ENCODE measurements at places on chromosomes 2 and 18.

- no peak for DNase-seq
Observed at GRCh38 chr2:107681936-107682335, 144.8 kb upstream of the RGPD4 start.

- DNase-seq, result no peak
Observed at GRCh38 chr2:43051338-43051737, 175.1 kb downstream of the ZFP36L2 start.

- DNase-seq, result peak; percentile 67
Observed at GRCh38 chr2:230661072-230661957, 51.3 kb upstream of the CAB39 start.

DNA sequence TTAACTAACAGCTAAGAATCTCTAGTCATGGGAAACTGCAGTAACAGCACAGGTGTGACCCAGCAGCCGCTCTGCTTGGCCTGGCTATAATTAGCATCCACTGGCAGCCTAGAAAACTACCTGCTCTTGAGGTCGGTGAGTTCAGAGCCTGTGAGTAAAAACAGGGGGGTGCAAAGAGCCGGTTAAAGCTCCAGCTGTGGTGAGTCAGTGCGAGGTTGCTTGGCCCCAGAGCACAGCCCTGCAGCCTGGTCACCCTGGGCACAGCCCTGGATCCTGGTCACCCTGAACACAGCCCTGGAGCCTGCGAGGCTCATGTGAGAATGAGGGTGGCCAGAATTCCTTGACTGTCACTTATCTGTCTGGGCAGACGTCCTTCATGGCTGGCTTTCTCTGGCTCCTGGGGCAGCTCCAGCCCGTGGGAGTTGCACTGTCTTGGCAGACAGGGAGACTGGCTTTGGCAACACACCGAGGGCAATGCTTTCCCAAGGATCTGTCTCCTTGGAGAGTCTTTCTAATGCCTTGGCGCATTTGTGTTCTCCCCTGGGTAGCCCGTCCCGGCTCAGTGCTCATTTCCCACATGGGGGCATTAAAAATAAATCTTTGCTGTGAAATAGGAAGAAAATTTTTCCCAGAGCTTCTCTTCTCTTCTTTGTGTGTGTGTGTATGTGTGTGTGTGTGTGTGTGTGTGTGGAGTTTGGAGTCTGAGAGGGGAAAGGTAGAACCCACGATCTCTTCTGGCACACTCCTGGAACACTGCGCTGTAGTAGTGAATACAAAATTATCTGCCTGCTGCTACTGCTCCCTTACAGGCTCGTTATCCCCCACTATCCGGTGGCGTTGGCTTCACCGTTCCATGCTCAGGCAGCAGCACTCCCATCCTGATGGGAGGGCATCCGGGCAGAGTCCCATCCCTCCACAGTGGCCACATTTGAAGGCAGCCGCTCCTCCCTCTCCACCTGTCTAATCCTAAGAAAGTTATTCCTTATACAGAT is 250.2 kb upstream of the MEX3C start:
- DNase-seq, result no peak

DNA sequence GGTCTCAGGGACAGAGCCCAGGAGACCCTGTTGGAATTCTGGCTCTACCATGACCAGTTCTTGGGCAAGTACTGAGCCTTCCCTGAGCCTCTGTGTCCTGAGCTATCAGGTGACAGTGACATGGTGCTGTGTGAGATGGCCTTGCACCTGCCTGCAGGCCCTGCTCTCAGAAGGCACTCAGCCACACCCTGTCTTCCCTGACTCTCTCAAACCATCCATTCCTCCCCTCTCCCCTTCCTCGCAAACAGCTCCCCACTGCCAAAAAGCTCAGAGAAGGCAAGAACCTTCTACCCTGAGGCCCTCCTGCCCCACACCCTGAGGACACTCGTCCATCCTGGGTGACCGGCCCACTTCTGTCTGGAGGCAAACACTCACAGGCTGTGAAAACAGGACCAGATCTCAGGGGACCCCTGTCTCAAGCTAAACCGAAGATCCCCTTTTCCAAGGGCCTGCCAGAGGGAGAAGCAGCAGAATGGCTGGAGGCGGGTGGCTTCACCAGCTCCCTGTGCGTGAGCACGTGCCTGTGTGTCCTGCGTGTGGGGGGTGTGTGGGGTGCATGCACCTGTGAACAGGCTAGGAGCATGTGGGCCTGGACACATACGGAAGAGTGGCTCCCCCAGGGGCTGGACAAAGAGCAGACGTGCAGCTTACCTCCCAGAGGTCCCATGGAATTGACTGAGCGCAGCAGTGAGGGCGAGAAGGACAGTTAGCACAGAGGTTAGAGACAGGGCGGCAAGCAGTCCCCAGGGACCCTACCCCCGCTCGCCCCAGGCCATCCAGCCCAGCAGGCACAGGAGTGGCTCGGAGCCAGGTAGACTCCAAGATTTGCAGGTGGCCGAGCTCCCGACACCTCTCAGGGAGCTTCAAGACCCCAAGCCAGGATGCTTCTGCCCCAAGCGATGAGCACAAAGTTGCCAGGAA is 53.9 kb downstream of the BIN1 start:
- DNase-seq, result no peak

DNA sequence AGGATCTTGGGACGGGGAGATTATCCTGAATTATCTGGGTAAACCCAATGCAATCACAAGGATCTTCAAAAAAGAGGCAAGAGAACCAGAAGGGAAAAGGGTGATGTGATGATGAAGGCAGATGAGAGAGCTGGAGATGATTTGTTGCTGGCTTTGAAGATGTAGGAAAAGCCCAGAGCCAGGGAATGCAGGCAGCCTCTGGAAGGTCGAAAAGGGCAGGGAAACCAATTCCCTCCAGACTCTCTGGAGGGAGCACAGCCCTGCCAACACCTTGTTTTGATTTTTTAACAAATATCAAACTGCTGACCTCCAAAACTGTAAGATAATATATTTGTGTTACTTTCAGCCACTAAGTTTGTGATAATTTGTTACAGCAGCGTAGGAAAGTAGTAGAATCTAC is 48.9 kb upstream of the IL1R2 start:
- no peak for DNase-seq

DNA sequence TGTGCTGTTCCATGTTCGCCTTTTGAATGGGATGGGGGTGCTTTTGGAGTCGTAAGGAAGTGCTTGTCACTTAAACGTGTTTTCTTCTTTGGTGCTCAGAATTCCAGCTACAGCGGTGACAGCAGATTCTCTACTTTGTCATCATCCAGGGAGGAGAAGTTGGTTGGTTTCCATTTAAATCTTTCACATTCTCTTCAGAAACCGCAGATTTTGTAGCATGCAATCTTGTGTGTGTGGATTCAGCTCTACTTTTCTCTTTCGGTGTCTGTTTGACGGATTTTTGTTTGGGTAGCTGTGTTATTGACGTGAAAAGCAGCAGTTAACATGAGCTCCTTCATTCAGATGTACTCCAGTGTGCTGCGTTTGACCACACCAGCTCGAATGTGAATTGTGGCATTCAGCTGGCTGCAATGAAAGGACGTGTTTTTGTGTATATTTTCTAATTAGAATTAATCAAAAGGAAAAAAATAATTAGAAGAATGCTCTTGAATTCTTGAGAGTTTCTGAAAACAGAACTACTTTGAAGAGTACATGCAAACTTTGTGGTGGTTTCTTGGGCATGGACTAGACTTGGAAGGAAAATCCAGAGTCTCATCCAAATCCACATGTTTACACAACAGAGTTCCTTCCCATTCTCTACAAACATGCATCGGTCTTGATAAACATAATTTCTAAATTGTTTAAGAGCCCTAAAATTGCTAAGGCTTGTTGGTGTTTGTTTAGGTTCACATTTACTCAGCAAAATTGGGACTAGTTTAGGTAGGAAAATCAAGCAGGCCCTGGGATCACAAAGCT is 68.7 kb upstream of the RBM44 start:
- DNase-seq, result no peak

GRCh38 chr2:72612614-72613160 is 213.1 kb downstream of the EXOC6B start:
- DNase-seq, result no peak
